ENCODE measurements at places on chromosomes 16 and 17.

- DNase-seq, result peak; percentile 82
Observed at GRCh38 chr17:56681561-56682266, 88.2 kb downstream of the NOG start.

DNA sequence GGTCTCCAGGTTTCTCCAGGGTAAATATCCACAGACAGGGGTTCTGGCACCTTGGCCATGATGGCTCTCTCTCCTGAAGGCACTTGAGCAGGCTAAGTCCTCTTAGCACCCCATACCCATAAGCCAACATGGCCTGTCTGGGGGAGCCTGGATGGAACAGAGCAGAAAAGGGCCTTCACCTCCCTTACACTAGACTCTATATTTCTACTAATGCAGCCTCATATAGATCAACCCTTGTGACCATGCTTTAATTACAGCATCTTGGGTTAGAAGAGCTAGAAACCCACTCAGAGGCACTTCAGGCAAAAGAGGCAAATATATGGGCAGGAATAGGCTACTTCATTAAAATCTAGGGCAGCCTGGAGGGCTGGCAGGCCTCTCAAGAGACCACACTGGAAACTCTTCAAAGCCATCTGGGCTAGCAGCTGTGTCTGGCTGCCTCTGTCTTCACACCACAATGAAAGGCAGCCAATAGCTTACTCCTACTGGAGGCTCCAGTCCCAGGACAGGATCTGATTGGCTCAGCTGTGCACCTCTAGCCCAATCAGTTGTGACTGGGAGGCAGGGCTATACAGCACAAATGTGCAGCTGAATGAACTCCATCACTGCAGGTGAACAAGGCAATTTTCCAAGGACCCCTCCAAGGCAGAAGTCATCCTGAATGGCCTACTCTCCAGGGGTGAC lies 4.7 kb upstream of the CDT1 start:
- peak; percentile 52 for DNase-seq

- DNase-seq, result no peak
Observed at GRCh38 chr17:67433248-67433924, 56.3 kb downstream of the PITPNC1 start.

GRCh38 chr17:32654324-32654723 lies 167.5 kb downstream of the CDK5R1 start:
- no peak for DNase-seq

GRCh38 chr17:50618941-50619340 lies 15.7 kb upstream of the ABCC3 start:
- peak; percentile 97 for DNase-seq

GRCh38 chr16:70738083-70738977 lies 52.5 kb upstream of the MTSS2 start:
- peak; percentile 94 for DNase-seq

GRCh38 chr16:660132-660458 lies 7.8 kb upstream of the RHOT2 start:
- no peak for DNase-seq

- peak; percentile 98 for DNase-seq
Observed at GRCh38 chr17:80477647-80478478, 1.5 kb upstream of the NPTX1 start.

GRCh38 chr17:62800585-62800984 lies 7.5 kb downstream of the MARCHF10 start:
- peak; percentile 43 for DNase-seq

- no peak for DNase-seq
Observed at GRCh38 chr17:29567304-29567553, 392 bp upstream of the ABHD15 start.

DNA sequence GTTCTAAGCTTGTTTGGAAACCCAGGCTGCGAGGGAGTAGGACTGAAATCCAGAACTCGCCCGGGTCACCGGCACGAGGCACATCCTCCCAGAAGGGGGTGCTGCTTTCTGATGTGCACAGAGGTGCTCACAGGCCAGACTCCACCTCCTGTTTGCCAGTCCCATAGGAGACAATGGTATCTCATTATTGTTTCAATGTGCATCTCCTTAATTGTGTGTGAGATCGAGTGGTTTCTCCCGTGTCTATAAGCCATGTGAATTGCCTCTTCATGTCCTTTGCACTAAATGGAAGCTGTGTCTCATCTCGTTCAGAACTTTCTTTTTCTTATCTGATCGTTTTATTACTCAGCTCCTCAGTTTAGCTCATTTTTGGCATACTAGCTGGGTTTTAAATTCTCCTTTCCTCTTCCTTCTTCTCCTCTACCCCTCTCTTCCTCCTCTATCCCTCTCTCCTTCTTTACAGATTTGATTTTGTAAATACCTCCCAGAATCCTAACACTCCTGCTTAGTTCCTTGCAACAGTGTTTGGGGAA lies 32.1 kb upstream of the PRKCB start:
- DNase-seq, result peak; percentile 13

DNA sequence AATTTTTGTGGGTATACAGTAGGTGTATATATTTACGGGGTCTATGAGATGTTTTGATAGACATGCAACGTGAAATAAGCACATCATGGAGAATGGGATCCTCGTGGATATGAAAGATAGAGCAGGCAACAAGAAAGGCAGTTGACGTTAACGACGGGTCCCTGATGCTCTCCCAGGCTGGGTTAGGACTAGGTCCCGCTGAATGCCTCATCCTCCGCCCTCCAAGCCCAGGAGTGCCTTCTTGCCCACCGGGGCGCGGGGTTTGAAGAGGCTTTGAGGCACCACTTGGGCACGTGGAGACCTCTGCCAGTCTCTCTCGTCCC lies 9.5 kb upstream of the ZFP90 start:
- no peak for DNase-seq

DNA sequence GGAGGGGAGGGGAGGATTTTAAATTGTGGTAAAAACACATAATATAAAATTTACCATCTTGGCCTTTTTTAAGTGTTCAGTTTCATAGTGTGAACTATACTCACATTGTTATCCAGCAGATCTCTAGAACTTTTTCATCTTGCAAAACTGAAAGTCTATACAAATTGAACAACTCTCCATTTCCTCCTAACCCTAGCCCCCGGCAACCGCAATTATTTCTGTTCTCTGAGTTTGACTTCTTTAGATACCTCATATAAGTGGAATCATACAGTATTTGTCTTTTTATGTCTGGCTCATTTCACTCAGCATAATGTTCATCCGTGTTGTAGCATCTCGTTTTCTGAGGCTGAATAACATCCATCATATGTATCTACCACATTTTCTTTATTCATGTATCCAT lies 30.0 kb upstream of the MRTFB start:
- no peak for DNase-seq

DNA sequence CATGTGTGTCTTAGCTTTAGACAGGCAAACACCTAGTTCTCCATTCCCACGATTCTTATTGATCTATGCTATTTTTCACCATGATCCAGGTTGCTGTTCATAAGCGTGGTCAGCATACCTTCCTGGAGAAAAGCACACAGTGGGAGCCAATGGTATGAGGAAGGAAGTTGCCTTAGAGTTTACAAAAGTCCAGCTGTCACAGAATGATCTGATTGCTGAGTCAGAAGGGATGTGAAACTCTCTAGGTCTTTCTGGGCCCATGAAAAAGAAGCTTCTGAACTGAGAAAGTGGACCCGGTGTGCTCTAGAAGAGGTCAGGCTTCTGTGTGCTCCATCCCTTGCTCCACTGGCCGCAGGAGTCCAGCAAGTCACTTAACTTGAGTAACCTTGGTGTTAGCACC lies 71.0 kb upstream of the CCL1 start:
- no peak for DNase-seq

GRCh38 chr17:40343219-40344119 lies 21.1 kb downstream of the GJD3 start:
- DNase-seq, result peak; percentile 75

GRCh38 chr17:73637866-73638265 lies 6.4 kb downstream of the SDK2 start:
- no peak for DNase-seq

DNA sequence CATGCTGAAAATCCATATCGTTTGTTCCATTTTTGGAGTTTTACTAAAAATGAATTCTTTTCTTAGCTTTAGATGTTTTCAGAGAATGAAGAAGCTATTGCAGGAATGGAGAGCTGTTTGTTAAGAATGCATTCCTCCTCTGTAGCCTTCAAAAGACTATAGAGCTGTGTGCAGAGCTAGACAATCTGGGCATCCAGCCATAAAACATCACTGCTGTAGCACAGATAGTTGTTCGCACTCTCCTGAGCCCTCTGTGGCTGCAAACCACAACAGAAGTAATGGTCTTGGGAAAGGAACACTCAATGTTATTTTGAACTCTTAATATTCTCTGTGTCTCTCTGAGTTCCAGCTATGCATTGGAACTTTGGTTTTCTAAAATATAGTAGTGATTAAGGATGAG lies 4.9 kb downstream of the TNRC6C start:
- DNase-seq, result peak; percentile 95

GRCh38 chr16:66365651-66366050 lies 840 bp upstream of the CDH5 start:
- peak; percentile 85 for DNase-seq

DNA sequence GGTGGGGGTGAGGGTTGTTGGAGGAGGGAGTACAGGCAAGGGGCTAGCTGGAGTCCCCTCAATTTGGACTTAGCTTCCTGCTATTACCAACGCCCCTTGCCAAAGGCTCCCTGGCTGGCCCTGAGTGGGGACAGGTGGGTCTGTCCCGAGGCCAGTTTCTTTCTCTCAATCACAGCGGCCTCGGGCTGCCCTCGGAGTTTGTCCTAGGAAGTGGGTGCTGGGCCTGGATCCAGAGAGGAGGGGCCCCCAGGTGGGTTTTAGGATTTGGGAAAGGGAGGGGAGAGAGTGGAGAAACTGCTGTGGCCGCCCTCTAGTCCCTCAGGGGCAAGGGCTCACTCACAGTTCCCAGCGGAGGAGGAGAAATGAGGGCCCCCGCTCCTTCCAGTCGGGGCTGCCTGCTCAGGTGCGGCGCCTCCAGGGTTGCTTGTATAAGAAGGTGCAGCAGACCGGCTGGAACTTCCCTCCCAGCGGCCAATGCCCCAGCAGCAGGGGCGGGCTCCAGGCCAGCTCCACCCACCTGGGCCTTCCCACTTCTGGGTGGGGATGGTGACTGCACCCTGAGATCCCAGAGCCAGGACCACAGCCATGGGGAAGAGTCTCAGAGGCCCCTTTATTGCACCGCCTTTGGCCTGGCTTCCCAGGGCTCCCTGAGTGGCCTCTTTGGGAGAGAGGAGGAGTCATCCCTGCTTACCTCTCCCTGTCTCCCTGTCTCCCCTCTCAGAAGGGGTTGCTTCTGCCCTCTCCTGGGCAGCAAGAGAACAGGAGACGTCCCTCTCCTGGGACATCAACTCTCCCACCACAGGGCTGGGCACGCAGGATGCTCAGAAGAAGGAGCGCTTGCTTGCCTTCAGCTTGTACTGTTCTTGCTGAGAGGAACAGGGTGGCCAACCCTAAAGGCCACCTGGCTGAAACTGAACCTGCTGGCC lies 112.0 kb upstream of the SMURF2 start:
- DNase-seq, result peak; percentile 94

DNA sequence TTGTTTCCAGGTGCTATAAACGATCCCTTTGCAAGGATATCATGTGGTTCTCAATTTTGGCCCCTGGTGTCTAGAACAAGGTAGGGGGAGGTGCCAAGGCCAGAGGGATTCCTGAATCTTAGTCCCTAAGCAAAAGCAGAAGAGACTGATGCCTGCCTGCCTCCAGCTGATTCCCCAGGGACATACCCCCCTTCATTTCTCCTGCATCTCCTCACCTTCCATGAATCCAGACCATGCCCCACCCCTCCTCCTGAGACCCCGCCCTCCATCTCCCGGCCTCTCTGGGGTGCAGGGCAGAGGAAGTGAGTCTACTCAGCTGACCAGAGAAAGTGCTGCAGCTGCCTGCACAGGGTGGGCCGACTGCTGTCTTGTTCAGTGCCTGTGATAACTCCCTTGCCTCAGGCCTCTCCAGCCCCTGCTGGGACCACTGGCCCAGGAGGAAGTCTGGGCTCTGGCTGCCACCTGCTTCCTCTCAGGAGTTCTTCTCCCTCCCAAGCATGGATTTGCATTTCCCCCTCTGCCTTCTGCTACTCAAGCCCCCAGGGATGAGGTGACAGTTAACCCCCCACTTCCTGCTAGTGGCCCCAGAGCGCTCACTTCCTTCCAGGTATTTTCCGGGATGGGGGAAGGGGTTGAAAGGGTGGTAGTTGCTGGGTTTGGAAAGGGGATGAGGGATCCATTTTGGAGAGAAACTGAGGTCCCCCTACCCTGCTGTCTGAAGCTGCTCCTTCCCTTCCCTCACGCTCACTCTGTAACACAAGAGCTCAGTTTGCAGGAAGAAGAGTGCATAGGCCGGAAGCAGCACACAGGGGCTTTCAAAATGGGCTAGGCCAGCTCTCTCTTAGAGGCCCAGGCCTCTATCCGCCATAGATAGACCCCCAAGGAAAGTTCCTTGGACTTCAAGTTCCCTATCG lies 10.5 kb upstream of the TSPOAP1 start:
- DNase-seq, result peak; percentile 96

DNA sequence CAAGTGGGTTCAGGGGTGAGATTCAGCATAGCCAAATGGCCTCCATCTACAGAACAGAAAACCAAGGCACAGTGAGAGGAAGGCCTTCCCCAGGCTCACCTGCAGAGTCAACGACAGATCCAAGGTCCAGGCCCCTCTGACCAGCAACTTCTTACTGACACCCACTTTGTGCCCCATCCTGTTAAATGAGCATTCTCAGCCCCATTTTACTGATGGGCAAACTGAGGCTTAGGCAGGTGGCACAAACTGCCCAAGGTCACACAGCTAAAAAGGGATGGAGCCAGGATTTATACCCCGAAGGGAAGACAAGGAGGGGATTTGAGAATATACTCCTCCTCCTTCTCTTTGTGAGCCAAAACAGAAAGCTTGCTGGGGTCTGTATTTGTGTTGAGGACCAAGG lies 9.3 kb downstream of the SBK1 start:
- DNase-seq, result no peak

GRCh38 chr16:381789-382717 lies at the start of gene PGAP6:
Gene PGAP6 (minus strand): TSS chr16:381978. CDS start chr16:381821, 157 bp downstream.
- peak; percentile 100 for DNase-seq

GRCh38 chr16:54040480-54040879 lies 246.1 kb downstream of the IRX3 start:
- DNase-seq, result no peak

GRCh38 chr16:89964201-89964600 lies 15.6 kb downstream of the DEF8 start:
- peak; percentile 79 for DNase-seq

- no peak for DNase-seq
Observed at GRCh38 chr17:58010067-58010799, 3.2 kb upstream of the SRSF1 start.

DNA sequence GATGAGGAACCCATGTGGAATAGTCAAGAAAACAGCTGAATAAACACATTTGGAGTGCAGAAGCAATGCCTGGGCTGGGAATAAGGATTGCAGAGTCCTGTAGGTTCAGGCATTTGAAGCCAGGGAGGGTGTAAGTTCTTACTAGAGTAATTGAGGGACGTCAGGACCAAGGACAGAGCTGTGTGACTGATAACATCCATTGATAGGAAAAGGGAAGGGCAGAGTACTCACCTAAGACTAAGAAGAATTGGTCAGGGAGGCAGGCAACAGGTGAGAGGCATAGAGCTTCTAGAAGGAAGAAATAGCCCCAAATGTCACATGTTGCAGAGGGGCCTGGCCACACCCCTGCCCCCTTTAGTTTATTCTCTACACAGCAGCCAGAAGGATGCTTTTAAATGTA lies 79.8 kb upstream of the TMEM132E start:
- no peak for DNase-seq

GRCh38 chr16:46817961-46818360 lies 13.0 kb downstream of the C16orf87 start:
- no peak for DNase-seq
